ENCODE measurements at places on chromosomes 5 and 9.
A peak's percentile ranks its signal among the peaks of the same experiment; 100 is the strongest.

DNA sequence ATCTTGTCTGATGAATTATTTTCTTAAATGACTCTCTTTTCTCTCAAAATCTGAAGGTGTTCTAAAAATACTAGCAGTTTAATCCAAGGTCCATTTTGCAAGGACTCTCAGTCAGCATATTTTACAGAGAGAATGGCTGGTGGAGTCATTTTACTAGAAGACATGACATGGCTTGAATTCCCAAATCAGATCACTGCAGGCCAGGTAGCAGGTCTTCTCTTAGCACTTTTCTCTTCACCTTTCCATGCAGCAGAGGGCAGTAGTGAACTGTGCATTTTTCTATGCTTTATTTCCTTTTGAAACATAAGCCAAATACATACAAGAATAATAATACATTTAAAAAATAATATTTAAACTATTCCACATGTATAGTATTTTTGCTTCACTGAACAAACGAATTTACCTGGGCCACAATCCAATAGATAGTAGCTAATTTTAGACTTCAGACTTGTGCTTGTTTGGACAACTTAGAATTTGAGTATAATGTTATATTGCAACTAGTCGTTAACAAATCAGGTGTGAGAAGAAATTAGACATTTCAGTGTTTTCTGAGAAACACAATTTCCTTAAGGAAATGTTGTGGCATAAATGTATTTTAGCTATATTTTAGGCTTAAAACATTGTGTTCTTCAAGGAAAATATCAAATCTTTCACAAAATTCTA, 289.4 kb upstream of the DAB2 start:
- peak; percentile 50 for DNase-seq

DNA sequence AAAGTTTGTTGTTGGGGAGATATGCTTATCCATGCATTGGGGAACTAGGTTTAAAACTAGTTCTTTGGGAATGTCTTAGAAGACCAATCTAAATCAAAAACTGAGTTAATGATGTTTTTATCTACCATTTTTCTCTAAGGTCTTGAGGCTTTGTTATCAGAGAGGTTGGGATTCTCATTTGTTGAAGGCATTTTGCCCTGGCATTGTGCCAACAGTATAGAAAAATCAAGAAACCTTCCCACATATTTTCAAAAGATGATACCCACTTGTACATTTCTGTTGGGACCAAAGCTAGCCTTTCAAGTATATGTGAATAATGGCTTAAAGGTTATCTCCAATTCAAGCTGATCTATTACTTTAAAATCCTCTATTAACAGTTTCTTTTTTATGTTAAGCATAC, 419.8 kb upstream of the KIF2A start:
- no peak for DNase-seq

DNA sequence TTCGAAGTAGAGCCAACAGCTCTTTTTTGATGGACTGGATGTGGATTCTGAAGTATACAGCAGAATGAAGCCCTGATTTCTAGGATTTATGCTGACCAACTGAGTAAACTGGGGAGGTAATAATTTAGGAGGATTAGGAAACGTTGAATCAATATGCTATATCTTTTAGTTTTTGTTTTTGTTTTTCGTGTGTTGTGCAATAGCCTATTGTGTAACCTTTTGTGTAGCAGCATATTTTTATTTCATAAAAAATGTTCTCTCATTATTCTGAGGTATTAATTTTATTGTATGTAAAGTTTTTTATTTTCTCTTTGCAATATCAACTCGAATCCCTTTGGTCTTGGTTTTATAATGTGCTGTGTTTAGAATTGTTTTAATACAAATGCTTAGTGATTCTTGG, 902.3 kb downstream of the EFNA5 start:
- no peak for DNase-seq

DNA sequence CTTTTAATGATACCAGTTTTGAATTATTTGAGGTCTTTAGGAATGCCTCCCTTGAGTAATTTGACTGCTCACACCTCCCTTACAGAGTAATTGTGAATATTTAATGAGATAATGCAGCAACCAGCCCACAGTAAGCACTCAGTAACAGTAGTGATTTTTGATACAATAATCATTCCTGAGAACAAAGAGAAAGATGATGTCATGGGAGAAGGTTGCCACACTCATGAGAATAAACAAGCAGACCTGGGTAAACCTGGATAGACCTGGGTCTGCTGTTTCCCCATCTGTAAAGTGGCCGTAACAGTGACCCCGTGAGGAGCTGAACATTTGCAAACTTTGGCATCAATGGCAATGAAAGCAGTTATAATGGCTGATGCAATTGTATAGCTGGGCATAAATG, 4.2 kb downstream of the C1QTNF2 start:
- no peak for DNase-seq

DNA sequence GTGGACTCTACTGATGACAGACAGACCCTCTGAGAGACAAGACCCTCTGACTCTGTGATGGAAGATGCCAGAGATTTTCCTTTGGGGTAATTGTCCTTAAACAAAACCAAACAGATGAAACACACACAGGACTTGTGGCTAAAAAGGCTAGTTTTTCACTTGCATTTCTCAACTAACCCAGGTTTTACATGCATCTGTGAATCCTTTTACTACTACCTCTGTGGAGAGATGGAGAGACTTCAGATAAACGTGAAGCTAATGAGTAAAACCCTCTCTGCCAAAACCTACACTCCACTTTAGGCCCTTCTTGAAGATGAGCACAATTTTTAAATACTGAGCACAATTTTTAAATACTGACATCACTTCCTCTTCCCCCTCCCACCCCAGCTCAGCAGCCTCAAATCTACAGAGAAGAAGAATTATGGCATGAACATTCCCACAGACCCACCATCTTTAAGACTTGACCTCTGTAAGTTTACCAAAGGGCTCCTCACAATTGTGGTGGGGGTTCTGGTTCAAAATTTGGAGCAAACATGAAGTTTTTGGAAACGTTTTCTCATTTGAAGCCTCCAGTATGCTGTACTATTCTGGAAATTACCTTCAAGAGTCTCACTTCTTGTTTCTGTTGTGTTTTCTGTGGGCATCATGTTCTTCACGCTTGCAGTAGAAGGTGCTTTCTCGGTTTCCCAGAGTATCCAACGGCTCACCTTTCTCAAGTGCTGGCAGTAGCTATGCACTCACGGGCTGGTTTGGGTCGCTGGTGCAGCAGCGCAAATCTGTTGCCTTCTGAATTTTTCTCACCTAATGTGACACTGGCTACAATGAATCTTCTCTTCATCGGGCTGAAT, 42.7 kb downstream of the ACER2 start:
- DNase-seq = no peak

DNA sequence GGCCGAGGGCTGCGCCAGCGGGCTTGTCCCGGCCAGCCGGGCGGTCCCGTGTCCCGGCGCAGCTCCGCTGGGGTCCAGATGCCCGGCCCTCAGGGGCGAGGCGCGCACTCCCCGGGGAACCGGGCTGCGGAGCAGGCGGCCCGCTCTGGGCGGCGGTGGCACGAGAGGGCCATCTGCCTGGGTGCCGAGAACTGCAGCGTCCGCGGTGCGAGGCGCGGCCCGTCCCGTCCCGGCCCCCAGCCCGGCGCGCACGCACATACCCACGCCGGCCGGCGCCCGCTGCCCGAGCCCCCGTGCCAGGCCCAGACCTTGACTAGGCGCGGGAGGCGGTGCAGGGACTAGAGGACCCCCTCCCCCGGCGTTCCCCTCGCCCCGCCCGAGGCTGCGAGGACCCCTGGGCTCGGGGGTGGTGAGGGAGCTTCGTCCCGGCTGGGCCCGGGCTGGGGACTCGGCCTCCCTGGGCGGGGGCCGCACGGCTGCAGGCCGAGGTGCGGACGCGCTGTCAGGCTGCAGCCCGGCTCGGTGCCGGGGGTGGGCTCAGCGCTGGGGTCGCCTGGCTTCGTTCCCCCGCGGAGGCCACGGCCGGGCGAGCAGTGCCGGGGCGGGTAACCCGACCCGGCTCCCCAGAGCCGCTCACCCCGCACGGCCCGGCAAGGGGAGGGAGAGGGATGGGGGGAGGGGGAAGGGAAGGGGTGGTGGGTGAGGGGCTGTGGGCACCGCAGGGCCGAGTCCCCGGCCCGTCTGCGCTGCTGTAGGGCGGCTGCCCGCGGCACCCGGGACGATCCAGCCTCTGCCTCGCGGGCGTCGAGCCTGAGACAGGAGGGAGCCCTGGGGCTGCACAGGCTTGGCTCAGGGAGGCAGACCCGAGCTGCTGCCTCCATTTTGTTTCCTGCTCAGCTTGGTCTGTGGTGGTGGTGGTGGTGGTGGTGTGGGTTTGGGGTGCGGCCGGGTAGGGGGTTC, 1.2 kb upstream of the NSD1 start:
- DNase-seq = no peak

- no peak for DNase-seq
Measured at GRCh38 chr9:64128572-64128971, 1156.4 kb downstream of the FOXD4L5 start.

GRCh38 chr5:116358911-116359418, 215.7 kb downstream of the SEMA6A start:
- no peak for DNase-seq

DNA sequence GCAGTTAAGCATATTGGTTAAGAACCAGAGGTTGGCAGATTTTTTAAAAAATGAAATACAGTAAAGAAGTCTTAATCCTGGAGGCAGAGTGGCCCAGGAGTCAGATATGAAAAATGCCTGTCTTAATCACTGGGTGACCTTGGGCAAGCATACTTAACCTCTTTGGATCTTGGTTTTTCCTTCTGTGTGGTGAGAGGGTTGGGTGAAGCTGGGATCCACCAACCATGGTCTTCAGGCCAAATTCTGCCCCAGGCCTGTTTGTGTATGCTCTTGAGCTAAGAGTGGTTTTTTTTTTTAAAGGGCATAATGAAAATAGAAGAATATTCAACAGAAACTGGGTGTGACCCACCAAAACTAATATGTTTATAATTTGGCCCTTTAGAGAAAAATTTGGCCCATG, 20.0 kb upstream of the TEX48 start:
- DNase-seq = no peak

GRCh38 chr9:129999141-129999510, 43.9 kb downstream of the FNBP1 start:
- no peak for DNase-seq

- no peak for DNase-seq
Measured at GRCh38 chr5:148482196-148482595, 98.4 kb downstream of the FBXO38 start.

- DNase-seq = no peak
Measured at GRCh38 chr5:168420461-168420860, 65.8 kb upstream of the RARS1 start.

- DNase-seq = no peak
Measured at GRCh38 chr5:112757468-112758208, 20.0 kb downstream of the APC start.

DNA sequence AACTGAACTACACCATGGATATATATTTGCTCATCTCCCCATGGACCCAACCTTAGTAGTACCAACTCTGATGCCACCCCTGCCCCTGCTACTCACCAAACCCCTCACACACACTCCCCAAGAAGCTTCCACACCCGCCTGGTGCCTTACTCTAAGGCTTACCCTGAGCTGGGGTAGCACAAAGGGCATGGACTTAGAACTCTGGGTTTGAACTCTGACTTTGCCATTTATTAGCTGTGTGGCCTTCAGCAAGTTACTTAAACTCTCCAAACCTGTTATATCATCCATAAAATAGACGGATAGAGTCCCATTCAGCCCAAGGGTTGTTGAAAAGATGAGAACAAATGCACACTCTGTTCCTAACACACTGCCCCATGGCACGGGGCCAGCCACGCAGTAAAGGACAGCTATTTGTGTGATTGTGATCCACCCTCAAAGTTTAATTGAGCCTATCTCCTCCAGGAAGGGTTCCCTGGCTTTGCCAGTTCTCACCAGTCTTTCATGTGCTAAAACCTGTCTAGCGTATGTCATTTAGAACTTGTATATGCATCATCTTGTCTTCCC, 111.0 kb downstream of the KLHL3 start:
- no peak for DNase-seq

DNA sequence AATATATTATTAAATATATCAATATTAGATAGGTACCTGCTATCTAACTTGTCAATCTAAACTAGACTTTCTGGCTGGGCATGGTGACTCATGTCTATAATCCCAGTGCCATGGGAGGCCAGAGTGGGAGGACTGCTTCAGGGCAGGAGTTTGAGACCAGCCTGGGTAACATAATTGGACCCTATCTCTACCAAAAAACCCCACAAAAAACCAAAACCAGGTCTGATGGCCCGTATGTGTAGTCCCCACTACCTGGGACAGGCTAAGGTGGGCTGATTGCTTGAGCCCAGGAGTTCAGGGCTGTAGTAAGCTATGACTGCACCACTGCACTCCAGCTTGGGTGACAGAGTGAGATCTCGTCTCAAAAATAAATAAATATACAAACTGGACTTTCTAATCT, 55.0 kb downstream of the PJA2 start:
- DNase-seq = no peak

DNA sequence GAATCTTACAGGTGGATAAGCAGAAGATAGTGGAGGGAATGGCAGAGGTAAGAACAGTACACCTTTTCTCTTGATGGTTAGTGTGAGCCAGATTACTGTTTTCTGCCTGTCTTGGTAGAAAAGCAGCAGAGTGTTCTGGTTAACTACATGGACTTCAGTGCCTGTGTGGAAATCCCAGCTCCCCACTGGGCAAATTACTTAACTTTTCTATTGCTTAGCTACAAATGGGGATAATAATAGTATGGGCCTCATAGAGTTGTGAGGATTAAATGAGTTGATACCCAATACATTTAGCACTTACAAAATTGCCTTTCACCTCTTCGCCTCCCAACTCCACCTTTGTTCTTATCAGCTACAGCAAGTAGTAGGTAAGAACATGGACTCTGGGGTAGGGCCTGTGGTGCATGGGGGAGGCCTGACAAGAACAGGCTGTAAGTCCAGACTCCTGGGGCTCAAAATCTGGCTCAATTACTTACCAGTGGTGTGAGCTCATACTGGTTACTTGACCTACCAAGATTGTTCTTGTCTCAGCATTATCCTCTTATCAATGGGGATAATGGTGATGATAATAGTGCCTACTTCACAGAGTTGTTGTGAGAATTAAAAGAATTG, 125.1 kb downstream of the LIFR start:
- DNase-seq = no peak

GRCh38 chr9:72476100-72476499, 45.3 kb upstream of the TMC1 start:
- DNase-seq = no peak

GRCh38 chr5:1414311-1415058, 30.8 kb downstream of the SLC6A3 start:
- no peak for DNase-seq
